Left colon (tissue), 2 donors: ENCODE measurements at places on chromosomes 16 and 17. TPM values are rescaled to one million over a fixed set of nuclear protein-coding genes. Genes with fewer than 3 reads are reported as not detected.
A peak's percentile ranks its signal among the peaks of the same experiment; 100 is the strongest.

DNA sequence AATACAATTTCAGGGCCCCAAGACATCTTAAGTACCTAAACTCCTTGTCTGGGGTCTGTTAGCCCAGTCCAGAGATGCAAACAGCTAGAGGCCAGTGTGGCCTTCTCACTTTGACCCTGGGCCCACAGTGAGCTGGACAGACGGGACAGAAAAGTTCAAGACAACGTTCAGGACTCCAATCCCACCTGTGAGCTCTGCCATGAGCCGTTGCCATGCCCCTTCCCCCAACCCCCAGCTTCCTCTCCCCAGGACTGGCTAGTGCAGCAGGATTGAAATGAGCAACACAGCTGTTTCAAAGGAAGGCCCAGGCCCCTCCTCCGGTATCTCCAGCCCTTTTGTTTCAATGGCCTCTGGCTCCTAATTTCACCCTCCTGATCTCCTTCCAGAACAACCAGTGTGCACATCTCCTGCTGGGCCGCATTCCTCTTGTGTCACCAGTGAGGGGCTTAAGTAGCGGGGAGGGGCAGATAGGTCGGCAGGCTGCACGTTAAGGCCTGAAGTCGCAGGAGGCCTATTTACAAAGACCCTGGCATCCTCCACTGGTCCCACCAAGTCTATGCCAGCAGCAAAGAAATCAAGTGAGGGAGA is 11.3 kb downstream of the AXIN2 start:
- DNase-seq: no peak

GRCh38 chr16:70162041-70162451 is 11.5 kb upstream of the CLEC18C start:
- no peak for DNase-seq

- DNase-seq: no peak
Observed at GRCh38 chr16:53913099-53913870, 209.3 kb downstream of the FTO start.

DNA sequence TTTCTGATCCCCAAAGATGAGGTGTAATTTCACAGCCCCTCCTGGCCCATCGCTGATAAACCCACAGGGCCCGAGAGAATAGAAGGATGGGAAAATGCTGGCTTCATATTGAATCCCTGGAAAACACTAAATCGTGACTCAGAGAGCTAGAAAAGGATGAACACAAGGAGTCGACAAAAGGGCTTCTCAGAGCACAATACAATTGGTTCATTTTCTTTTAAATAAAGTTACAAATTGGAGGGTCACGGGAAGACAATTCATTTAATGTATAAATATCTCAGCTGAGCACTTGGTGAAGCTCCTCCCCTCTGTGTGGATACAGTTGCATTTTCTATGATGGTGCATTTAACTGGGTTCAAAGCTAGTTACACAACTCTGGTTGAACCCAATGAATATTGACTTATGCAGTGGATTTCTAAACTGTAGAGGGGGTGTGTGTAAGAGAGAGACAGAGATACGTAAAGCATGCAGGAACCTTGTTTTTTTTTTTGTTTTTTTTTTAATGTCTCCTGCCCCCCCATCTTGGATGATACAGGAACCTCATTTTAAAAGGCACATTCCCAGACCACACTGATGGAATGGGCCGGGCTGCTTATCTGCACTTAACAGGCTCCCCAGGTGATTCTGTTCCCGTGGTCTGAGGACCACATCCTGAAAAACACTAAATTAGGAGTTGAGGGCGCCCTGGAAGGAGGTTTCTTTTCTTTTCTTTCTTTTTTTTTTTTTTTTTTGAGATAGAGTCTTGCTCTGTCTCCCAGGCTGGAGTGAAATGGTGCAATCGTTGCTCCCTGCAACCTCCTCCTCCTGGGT is 14.1 kb downstream of the TTYH2 start:
- DNase-seq: no peak

DNA sequence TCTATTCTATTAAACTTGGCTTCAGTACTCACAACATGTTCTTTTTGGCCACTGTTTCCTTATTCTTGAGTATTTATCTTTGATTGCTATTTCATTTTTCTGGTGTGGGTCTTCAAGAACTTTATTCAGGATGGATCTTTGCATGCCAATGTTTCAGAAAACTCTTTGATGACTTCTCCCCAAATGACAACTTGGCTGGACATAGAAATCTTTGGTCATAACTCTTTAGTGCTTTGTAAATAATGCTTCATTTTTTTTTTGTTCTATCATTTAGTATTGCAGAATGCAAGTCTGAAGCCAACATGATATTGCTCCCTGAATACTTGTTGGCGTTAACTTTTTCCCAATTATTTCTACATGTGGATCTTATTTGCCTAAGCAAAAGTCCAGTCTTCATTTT is 103.6 kb upstream of the HS3ST2 start:
- no peak for DNase-seq

Gene ABCC6
- total RNA-seq: 27.8 TPM

- no peak for DNase-seq
Observed at GRCh38 chr17:80755650-80756405, 211.2 kb downstream of the RPTOR start.

Gene TSPOAP1
- 7.9 TPM for total RNA-seq

GRCh38 chr16:85312642-85313525 is 200.6 kb upstream of the CIBAR2 start:
- DNase-seq: no peak

DNA sequence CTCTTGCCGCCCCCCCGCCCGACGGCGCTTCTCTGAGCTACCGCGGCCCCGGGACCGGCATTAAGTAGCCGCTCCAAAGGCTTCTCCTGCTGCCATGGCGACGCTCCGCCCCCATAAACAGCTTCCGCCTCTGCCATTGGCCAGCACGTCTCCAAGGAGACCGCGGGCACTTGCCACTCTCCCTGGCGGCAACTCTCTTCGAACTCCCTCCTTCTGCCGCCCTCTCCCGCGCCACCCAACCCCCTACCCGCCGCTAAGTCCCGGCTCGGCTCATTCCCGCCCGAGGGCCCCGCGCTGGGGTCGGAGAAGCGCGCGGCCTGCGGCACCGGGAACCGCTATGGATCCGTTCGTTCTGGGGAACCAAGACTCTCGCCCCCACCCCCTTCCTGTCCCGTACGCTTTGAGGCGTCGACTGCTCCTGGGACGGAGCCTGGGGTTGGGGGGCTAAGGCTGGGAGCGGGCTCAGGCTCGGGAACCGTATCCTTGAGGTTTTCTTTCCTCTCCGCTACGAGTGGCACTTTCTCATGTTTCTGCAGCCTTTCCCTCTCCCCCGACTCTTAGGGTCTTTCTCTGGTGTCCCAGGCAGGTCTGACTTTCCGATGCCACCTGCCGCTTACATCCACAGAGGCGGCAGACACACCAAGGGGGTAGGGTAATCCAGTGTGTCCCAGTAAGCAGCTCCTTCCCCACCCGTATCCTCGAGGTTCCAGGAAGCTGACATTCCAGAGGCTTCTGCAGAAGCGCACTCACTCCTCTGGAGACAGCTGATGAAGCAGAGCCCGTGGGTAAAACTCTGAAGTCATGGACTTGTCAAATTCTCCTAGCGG is at the start of gene FOXJ1:
Gene FOXJ1 (minus strand): TSS at position 34 of the 827 bp plus-strand sequence. CDS start 850 bp downstream, outside the sequence.
- peak; percentile 92 for DNase-seq

Gene ABCC12
- not detected for total RNA-seq

DNA sequence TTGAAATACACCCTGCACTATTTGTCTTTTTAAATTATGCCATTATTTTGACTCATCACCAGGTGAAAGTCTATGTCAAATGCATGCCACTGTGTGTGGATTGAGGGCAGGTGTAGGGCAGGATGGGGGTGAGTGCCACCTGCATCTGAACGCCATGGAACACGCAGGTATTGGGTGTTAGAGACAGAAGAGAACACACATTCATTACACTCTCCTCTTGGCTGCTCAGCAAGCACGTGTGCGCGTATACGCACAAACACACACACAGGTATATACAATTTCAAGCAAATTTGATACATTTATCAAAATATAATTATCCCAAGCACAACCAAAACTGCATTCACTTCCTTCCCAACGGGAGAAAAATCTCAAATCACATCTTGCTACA is 268.9 kb downstream of the NTN1 start:
- no peak for DNase-seq

Gene TBC1D3E
- not detected for total RNA-seq

DNA sequence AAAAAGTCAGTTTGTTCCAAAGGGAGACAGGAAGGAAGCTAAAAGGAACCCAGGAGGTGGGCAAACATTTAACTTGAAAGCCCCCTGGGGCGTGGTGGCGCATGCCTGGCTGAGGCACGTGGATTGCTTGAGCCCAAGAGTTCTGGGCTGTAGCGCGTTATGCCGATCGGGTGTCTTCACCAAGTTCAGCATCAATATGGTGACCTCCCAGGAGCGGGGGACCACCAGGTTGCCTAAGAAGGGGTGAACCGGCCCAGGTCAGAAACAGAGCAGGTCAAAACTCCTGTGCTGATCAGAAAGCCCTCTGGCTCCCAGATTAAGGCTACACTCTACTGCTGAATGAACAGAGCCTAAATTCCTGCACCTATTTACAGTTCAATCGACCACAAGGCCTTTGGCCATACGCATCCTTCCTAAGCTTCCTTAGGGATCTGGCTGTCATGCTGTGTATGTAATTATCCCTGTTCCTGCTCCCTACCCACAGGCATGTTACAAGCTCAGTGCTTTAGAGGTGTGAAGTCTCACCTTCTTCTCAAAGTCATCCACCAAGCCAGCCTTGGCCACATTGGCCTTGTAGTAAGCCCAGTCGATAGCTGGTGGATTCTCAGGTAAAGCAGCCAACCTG is 5.0 kb downstream of the ATP5PD start:
- no peak for DNase-seq

GRCh38 chr16:22425036-22425801 is 50.8 kb upstream of the CDR2 start:
- peak; percentile 18 for DNase-seq

DNA sequence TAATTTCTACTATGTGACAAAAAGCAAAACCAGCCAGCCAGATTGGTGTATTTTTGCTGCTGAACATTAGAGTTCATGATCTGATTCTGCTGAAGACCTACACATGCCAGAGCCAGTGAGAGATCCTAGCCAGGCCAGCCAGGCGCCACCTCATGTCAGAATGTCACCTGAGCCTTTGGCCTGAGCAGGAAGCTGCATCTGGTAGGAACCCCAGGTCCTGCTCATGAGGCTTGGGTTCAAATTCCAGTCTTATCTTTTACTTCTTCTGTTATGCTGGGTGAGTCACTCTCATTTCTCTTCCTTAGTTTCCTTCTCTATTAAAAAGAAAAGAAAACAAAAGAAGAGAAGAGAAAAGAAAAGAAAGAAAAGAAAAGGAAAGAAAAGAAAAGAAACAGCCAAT is 585.1 kb upstream of the CDH5 start:
- DNase-seq: no peak

DNA sequence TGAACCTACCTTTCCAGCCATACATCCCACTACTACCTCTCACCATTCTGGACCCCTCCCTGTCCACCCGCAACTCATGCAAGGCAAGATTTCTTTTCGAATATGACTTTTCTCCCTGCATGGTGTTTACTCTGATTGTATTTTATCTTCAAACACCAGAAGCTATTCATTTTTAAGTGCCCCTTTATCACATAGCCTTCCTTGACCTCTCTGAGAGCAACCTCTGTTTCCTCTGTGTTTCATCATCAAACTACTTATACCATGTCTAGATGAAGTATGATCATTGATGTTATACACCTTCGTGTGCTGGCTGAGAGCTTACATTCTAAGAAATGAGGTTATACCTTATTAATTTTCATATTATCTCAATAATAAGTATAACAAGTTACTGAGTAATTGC is 31.8 kb downstream of the SYCE1L start:
- no peak for DNase-seq
